Dorsolateral prefrontal cortex (tissue), 122 donors: ENCODE measurements at places on chromosomes 3 and 15.

DNA sequence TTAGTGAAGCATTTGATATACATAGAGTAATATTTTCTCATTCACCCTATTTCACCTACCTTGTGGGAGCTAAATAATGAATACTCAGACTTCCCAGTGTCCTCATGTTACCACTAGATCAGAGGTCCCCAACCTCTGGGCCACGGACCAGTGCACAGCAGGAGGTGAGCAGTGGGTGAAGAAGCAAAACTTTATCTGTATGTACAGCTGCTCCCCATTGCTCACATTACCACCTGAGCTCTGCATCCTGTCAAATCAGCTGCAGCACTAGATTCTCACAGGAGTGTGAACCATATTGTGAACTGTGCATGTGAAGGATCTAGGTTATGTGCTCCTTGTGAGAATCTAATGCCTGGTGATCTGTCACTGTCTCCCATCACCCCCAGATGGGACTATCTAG lies 79.4 kb downstream of the RETNLB start:
- DNase-seq = no peak

DNA sequence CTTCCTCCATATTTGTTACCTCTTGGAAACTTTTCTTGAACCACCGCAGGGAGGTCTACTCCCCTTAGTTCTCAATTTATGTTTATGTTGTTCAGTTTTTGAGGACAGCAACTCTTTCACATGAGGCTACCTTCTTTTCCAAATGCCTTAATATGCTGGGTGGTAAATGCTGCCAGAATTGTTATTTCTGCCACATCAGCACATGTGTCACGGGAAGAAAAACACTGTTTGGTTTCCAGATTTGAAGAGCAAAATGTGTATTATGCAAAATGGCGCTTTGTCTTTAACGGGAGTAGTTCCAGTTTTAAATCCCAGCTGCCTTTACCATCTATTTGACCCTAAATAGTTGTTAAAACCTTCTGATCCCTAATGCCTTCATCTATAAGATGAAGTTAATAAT lies 606.2 kb upstream of the TBL1XR1 start:
- no peak for DNase-seq

DNA sequence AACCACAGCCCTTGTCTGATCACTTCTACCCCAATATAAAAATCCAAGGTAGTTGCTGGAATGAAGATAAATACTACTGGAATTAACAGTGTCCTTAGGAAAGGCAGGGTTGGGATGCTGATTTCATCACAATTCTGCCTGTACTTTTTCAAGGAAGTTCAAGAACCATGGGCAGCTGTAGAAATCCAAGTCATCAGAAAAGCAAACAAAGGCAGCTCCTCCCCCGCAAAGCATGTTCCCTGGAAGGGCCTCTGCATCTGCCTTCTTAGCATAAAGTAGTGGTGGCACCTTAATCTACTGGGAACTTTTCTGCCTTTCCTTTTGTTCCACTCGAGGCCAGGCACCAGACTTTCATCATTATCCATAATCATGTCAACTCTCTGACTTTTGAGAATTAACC lies 54.4 kb downstream of the ERC2 start:
- DNase-seq = no peak

DNA sequence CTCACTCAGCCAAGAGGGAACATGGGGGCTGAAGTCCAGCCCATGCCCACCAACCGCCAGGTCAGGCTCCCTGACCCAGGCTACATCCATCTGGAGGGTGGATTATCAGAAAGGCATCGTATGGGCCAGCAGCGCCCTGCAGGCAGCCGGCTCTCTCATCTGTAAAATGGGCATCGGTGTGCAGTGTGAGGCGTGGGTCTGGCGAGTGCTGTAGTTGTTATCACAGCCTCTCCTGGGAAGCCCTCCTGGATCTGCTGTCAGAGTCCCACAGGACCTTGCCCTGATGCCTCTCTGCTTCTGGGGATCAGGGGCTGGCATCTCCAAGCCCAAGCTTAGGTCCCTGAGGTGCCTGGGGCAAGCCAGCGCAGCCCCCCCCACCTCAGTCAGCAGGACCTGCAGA lies 27.4 kb downstream of the CFAP100 start:
- DNase-seq = no peak

DNA sequence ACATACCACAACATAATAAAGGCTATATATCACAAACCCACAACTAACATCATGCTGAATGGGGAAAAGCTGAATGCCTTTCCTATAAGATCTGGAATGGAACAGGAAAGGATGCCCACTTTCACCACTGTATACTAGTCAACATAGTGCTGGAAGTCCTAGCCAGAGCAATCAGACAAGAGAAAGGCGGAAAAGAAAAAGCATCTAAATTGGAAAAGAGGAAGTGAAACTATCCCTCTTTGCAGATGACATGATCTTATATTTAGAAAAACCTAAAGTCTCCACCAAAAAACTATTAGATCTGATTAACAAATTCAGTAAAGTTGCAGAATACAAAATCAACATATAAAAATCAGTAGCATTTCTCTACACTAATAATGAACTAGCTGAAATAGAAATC lies 14.6 kb upstream of the PIK3CA start:
- no peak for DNase-seq

- no peak for DNase-seq
Observed at GRCh38 chr3:185317674-185318073, 45.3 kb upstream of the MAP3K13 start.

GRCh38 chr3:192758654-192759053 lies 31.3 kb upstream of the FGF12 start:
- DNase-seq = no peak

GRCh38 chr15:98791046-98791701 lies 142.8 kb downstream of the IGF1R start:
- no peak for DNase-seq

GRCh38 chr15:75736256-75736655 lies 23.6 kb upstream of the CSPG4 start:
- DNase-seq = no peak

GRCh38 chr3:74561881-74562280 lies 52.6 kb downstream of the CNTN3 start:
- no peak for DNase-seq

DNA sequence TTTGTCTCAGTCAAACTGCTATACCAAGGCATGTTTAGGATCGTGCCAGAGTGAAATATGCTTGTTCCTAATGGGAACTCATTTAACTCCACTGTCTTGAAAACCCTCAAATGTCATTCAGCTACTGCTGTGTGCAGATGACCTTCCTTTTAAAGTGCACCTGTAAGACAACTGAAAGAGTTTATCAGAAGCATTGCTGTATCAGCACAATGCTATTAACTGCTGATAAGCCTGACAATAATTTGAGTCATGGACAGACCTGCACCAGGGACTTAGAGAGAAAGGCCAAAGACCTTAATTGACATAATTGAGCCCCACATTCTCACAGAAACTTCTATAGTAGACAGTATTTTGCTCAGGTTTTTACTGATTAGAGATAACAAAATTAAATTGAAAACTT lies 557.9 kb downstream of the DIPK2A start:
- DNase-seq = no peak

- DNase-seq = no peak
Observed at GRCh38 chr15:31483053-31483985, 156.7 kb downstream of the KLF13 start.

DNA sequence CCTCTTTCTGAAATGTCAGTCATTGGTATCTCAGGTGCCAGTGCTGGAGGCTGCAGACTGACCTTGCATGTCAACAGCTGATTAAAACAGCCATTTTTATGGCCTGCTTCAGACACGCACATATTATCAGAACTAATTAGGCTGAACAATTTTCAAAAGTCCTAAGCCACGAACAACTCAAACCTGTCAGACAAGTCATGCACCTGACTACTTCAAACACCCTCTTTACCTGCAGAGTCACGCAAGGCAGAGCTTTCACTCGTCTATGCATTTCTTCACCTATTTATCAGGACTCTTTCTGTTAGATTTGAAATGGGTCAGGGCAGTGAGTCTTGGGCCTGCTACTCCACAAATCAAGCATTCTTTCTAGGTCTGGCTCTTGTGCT lies 26.7 kb downstream of the CLK3 start:
- no peak for DNase-seq

GRCh38 chr15:73330206-73331051 lies 38.3 kb downstream of the HCN4 start:
- DNase-seq = no peak

DNA sequence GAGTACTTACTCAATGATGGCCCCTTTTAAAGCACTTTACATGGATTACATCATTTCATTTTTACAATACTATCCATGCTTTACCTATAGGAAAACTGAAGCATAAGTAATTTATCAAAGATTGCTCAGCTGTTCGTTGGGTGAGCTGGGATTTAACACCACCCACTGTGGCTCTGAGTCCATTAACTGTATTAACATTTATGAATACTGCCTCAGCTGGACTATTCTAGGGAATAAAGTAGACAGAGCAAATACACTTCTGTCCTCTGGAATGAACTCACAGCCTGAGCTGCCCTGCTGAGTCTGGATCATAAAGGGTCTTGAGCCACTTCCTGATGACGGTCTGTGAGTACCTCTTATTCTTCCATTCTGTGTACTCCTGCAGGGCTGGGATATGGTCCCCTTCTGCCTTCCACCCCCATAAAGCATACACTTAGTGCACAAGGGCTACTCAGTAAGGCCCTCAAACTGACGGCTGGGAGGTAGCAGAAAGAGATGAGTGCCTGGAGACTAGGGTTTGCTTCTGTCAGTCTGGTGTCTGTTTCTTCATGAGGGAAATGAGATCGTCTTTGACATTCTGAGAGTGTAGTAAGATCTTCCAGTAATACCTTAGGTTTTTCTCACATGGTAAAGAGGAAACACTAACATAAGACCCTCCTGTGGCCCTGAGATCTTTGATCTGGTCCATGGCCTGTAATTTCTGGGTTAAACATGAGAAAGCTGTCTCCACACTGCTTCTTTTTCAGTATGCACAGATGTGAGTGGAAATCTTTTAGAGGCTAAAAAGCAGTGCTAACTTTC lies 12.6 kb upstream of the ST6GAL1 start:
- DNase-seq = no peak

DNA sequence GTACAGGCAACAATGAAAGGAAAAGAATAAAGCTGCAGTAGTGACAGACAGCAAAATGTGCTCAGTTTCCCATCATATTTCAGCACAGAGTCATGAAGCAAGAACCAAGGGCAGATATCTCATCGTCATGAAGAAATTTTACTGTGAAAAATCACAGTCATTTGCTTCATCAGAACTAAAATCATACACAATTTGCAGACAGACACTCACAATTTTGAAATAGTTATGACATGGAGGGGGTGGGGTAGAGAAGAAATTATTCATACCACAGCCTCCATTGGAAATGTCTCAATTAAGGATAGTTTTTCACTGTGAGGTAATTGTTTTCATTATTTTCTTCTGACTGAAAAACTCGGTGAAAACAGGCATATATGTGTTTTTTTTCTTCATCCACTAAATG lies 78.8 kb upstream of the CNTN3 start:
- no peak for DNase-seq
